ENCODE measurements at places on chromosomes 11 and 22.
A peak's percentile ranks its signal among the peaks of the same experiment; 100 is the strongest.

- DNase-seq: no peak
Observed at GRCh38 chr22:20953668-20954500, 13.2 kb upstream of the AIFM3 start.

- DNase-seq: peak; percentile 25
Observed at GRCh38 chr11:73760135-73760678, 667 bp downstream of the RAB6A start.

DNA sequence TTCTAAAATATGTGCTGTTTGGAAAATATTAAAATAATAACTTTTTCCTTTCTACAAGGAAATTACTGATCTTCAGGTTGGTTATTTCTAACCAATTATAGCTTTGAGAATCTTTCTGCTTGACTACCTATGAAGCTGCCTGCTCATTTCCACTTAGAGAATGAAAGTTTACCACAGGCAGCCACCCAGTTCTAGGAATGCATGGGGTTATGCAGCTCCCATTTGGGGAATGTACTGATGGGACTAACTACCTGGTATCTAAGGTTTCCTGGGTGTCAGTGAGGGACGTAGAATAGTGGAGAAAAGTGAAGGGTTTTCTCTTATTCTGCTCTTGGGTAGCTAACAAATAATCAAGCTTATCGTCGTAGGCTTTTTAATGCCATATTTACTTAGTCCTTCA lies 73.4 kb downstream of the DEUP1 start:
- DNase-seq: no peak

DNA sequence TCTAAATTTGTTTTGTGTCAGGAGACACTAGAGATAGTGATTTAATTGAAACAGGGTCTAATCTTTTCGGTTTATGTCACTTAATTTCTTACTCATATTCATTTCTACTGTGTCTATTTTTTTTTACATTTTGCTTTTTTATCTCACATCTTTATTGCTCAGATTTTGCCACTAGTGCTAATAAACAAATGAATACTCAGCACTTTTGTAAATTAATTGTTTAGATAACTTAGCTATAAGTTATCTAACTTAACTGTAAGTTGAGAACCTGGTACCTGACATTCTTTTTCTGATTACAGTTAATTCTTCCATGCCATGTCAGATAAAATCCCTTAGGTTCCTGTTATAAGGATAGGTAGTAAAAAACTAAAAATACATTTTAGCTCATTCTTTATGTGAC lies 22.1 kb upstream of the OR5M8 start:
- DNase-seq: no peak

GRCh38 chr11:68211546-68211945 lies 1.6 kb downstream of the KMT5B start:
- peak; percentile 25 for DNase-seq

- DNase-seq: no peak
Observed at GRCh38 chr22:28594797-28595462, 84.7 kb downstream of the TTC28 start.

DNA sequence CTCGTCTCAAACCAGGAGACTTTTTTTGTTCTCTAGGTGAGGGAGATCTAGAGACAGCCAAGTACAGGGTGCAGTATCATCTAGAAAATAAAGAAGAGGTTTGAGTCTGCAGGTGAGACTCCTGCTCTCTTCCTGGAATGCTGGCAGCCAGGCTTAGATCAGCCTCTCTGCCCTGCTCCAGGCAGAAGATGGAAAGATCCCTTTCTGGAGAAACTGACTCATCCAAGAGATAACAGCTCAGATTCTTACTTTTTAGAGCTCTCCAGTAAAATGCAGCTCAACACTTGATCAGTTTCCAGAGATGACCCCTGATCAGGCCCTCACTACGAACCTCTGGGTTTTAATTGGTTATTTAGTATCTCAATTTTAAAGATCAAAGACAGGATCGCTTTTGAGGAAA lies 44.6 kb upstream of the EHF start:
- no peak for DNase-seq
